ENCODE measurements at places on chromosomes 2 and 18. TPM values are rescaled to one million over a fixed set of nuclear protein-coding genes. Genes with fewer than 3 reads are reported as not detected.

The MC4R gene
- total RNA-seq, result not detected

GRCh38 chr2:66547887-66548286 is 113.0 kb downstream of the MEIS1 start:
- DNase-seq, result no peak

- DNase-seq, result no peak
Observed at GRCh38 chr2:205712508-205712907, 30.2 kb downstream of the NRP2 start.

- no peak for DNase-seq
Observed at GRCh38 chr2:125491663-125492062, 1164.3 kb upstream of the GYPC start.

- no peak for DNase-seq
Observed at GRCh38 chr2:25980076-25980887, 2.0 kb downstream of the KIF3C start.

DNA sequence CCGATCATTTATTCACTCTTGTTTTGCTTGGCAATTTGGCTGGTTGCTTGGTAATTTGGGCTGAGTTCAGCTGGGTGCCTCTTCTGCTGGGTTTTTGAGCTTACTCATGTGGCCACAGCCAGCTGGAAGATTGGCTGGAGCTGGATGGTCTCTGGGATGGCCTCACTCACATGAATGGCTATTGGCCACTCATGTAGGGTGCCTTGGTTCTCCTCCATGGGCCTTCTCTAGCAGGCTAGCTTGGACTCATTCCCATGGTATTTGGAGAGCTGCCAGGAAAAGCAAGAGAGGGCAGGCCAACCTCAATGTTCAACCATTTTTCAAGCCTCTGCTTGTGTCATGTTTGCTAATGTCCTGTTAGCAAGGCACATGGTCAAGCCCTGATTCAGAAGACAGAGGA is 16.9 kb downstream of the ZAP70 start:
- DNase-seq, result no peak

DNA sequence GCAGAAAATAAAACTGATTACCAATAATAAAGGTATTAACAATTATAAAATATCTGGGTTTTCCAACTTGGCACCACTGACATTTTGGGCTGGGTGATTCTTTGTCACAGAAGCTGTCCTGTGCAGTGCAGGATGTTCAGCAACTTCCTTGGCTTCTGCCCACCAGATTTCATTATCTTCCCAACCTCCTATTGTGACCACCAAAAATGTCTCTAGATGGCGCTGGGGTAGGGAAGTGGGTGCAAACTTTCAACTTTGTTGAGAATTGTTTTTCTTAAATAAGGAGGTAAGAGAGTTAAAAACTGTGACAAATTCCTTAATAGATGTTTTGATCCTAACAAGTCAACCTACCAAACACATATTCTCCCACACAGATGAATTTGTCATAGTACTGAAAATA is 90.1 kb downstream of the GAREM1 start:
- DNase-seq, result no peak

DNA sequence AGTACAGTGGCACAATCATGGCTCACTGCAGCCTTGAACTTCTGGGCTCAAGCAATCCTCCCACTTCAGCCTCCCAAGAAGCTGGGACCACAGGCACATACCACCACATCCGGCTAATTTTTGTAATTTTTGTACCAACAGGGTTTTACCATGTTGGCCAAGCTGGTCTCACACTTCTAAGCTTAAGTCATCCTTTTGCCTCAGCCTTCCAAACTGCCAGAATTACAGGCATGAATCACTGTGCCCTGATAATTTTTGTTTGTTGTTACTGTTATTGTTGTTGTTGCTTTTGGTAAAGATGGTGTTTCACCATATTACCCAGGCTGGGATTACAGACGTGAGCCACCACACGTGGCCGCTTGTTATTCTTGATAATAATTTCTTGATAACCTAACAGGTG is 10.5 kb upstream of the COBLL1 start:
- no peak for DNase-seq

DNA sequence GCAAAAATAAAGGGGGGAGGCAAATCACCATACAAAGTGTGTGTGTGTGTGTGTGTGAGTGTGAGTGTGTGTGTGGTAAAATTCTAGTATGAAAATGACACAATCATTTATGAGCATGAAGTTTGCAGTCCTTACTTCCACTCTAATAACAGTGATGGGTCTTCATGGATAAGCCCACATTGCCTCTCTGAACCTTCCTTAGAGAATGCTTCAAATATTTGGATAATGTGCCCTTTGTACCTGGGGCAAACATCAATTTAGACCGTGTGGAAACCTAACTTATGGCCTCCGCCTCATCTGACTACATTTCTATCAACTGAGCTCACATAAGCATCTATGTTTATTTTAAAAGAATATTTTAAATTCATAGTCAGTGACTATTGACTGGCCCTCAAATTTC is 3.7 kb downstream of the SCN9A start:
- no peak for DNase-seq

DNA sequence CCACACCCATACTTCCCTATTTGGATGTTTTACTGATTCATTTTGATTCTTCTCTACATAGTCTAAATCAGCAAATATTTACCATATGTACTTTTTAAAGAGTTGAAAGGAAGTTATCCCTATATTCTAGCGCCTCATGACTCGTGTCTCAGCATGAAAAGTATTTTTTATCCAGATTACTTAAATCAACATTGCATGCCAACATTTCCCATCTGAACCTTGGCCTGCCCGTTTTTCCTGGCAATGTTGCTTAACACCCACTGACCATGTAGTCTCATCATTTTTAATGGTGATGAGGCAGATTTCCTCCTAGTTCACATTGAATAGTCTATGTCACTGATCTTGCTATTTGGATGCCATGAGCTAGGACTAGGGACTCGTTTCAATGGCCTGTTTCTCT is 13.2 kb upstream of the SCYGR5 start:
- DNase-seq, result no peak

- DNase-seq, result no peak
Observed at GRCh38 chr2:229376866-229377265, 105.8 kb upstream of the PID1 start.

Measured in activated CD4-positive, alpha-beta T cell treated with anti-CD3 and anti-CD28 coated beads, Interleukin-2, amount 10 ng/mL, durations not matched to agents 7 days and 5 days (primary cell).